ENCODE measurements at places on chromosomes 6 and 20. TPM values are rescaled to one million over a fixed set of nuclear protein-coding genes. Genes with fewer than 3 reads are reported as not detected.

DNA sequence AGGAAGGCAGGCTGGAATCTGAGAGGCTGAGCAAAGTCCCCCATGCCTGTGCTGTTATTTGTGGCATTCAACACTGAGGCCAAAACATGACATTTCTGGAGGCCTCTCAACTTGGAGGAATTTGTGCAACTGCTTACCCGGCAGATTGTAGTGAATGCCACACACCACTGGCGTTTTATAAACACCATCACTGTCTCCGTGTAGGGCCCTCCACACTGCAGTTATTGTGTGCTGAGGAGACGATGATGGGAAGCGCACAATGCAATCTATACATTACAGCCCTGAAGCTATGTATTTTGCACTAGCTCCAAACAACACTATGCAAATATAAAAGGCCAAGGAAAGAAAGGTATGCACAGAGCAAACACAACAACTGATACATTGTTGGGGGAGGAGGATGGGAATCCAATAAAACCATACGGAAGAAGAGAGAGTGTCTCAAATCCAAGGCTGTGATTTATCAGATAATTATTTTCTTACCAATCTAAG lies 106.5 kb downstream of the SMLR1 start:
- no peaks in the 10 kb centered on the region for H3K4me1 ChIP-seq
- DNase-seq: no peak
- H3K36me3 ChIP-seq: no peaks in the 10 kb centered on the region
- H3K27me3 ChIP-seq: no peaks in the 10 kb centered on the region
- H3K4me3 ChIP-seq: no peak overlapping the region
- H3K27ac ChIP-seq: no peak overlapping the region

DNA sequence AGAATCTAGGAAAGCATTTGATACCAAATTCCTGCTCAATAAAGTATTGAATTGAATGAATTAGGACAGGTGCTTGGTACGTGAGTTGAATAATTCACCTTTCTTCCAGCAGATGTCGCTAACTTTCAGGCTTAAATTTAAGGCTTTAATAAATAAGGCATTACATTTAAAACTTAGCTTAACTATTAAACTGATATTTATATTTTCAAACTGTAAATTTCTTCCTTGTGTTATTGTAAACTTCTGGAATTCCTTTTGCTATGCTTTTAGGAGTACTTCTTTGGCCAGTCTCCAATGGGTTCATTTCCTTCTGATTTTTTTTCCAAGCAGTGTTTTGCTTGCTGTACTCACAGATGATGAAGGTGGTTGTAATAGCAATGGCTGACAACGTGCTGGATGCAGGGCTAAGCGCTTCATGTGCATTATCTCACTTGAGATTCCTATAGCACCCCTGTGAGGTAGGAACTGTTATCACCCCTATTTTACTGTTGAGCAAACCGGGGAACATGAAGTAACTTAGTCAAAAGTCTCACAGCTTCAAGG lies 71.3 kb upstream of the SLC2A12 start:
- no peaks in the 10 kb centered on the region for H3K4me1 ChIP-seq
- no peak overlapping the region for H3K27ac ChIP-seq
- no peak overlapping the region for H3K4me3 ChIP-seq
- no peaks in the 10 kb centered on the region for H3K36me3 ChIP-seq

DNA sequence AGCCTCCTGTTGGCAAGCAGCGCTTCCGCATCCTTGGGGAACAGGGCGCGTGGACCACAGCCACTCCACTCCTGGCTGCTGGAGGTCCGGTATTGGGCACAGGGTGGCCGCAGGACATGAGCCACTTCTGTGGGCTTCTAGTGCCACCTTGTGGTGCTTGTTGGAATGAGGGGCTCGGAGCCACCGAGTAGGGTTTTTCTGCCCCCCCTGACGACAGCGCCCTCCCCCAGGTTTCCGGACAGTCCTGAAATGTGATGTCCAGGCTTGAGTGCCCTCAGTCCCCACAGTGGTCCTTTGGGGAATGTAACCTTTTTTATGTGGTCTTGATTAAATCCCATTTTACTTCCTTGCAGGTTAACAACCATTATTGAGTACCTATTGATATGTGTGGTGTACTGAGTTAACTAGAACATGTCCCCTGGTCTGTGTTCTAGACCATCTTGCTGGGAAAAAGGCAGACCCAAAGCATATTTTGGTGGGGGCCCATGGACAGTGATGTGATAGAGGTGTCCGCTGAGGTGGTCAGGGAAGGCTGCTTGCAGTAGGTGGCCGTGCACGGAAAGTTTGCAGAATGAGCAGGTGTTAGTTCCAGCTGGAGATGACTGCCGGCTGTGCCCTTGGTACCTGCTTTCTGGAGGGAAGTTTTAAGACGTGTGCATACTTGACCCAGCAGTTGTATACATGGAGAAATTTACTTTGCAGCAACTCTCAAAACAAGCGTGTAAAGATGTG lies 70.0 kb downstream of the PTPN1 start:
- no peaks in the 10 kb centered on the region for H3K27me3 ChIP-seq
- no peak overlapping the region for H3K27ac ChIP-seq
- H3K4me3 ChIP-seq: no peak overlapping the region
- peaks cover 12% of the 10 kb centered on the region for H3K4me1 ChIP-seq

DNA sequence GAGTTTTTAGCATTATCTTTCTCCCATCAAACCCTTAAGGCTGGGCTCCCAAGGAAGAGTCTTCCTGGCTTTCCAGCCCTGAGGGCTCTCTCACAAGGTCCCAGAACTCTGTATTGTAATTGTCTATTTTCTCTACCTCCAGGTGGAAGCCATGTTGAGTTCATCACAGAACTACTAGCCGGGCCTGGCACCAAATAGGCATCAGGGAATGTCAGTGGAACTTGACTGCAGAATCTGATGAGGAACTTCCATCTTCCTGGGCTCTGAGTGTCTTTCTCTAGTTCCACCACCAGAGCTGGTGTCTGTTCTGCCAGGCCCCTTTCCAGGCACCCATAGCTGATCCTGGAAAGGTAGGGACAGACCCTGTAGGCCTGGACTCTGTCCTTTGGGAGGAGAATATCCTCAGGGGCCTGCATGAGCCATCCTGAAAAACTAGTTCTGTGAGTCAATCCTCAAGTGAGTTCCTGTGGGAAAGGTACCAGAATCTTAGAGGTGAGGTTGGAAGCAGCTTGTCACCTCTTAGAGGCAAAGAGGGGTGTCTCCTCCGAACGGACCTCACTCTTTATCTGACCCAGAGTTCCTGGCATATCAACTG lies 11.1 kb upstream of the TOP1 start:
- H3K27ac ChIP-seq: no peak overlapping the region
- H3K36me3 ChIP-seq: no peaks in the 10 kb centered on the region
- no peak overlapping the region for H3K4me3 ChIP-seq
- H3K27me3 ChIP-seq: peaks cover 2% of the 10 kb centered on the region
- DNase-seq: no peak

DNA sequence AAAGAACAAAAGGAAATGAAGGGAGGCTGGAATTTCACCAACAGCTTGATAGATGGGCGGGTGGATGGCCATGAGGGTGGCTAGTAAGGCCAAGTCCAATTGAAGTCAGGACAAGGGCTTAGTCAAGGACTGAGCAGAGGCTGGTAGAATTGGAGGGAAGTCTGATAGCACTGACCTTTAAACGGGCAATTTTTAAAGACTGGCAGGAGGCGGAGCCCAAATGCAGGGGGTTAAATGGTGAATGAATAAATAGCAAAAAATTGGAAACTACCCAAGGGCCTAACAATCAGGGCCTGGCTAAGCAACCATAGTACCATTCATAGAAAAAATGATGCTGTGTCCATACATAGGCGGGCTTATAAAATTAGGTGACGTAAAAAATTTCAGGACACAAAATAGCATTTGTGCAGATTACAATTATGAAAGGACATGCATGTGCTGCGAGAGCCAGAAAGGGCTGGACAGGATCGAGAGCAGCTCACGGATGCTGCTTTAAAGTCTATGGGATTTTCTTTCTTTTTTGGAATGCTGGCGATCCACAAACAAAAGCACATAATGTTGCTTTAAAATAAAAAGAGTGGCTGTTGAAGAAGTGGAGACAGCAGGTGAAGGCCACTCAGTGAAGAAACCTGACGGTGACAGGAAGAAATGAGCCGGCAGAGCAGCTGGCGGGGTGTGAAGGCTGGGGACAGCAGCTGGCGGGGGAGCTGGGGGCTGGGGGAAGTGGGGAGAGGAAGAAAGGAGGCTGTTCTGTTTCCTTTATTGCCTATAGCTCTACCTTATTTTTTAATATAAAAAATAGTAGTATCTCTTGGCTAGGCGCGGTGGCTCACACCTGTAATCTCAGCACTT lies 42.8 kb upstream of the TAF8 start:
- no peak for DNase-seq
- H3K4me3 ChIP-seq: peak overlapping the region; percentile 32
- H3K36me3 ChIP-seq: no peaks in the 10 kb centered on the region
- peaks cover 41% of the 10 kb centered on the region for H3K4me1 ChIP-seq
- no peaks in the 10 kb centered on the region for H3K27me3 ChIP-seq

- DNase-seq: no peak
- peaks cover 16% of the 10 kb centered on the region for H3K36me3 ChIP-seq
- H3K27ac ChIP-seq: peak overlapping the region; percentile 40
- H3K27me3 ChIP-seq: no peaks in the 10 kb centered on the region
- H3K4me1 ChIP-seq: peaks cover 17% of the 10 kb centered on the region
Measured at GRCh38 chr20:2141600-2142575, 40.3 kb downstream of the STK35 start.

DNA sequence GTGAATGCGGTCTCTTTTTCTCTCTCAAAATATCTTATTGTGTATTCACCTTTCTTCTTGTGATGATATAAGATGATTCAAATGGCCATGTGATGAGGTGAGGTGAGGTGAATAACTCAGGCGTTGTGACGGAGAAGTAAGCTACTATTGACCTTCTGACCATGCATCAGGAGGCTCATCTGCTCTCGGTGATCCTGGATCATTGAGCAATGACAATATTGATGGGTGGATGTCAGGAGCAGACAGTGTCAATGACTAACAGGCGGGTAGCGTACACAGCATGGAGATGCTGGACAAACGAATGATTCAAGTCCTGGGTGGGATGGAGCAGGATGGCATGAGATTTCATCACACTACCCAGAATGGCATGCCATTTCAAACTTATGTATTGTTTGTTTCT lies 119.6 kb downstream of the PXDC1 start:
- no peak overlapping the region for H3K27ac ChIP-seq
- DNase-seq: no peak
- H3K4me1 ChIP-seq: no peaks in the 10 kb centered on the region
- H3K36me3 ChIP-seq: no peaks in the 10 kb centered on the region
- H3K4me3 ChIP-seq: no peak overlapping the region

DNA sequence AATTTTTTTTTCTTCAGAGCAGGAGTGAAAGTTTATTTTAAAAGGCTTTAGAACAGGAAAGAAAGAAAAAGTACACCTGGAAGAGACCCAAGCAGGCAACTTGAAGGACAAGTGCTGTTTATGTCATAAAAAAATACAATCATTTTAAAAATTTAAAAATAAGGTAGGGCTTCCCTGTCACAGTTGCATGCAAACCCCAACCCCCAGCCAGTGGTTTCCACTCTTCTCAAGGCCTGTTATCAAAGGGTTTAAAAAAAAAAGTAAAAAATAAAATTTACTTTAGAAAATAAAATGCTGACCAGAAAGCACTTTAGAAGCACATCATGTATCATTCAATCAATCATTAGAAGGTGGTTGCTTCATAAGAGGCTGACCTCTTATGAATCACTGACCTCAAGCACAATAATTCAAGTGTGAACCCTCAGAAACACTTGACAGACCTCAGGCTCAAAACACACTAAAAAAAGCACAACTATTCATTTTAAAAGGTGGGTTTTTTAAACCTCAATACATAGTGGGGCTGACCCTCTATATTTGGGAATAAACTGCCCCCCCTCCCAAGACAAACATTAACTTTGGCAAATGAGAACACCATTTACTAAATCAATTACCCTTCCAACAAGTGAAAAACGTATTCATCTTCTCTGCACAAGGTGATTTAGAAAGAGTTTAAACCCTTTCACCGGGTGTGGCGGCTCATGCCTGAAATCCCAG lies 15.6 kb downstream of the ILRUN start:
- H3K27ac ChIP-seq: no peak overlapping the region
- peaks cover 11% of the 10 kb centered on the region for H3K4me1 ChIP-seq
- no peaks in the 10 kb centered on the region for H3K27me3 ChIP-seq
- no peak for DNase-seq
- peaks cover 3% of the 10 kb centered on the region for H3K36me3 ChIP-seq
- no peak overlapping the region for H3K4me3 ChIP-seq

GRCh38 chr6:98894810-98895209 lies 52.9 kb downstream of the FBXL4 start:
- DNase-seq: no peak
- no peaks in the 10 kb centered on the region for H3K27me3 ChIP-seq
- H3K4me1 ChIP-seq: peaks cover 5% of the 10 kb centered on the region
- H3K36me3 ChIP-seq: peaks cover 34% of the 10 kb centered on the region
- H3K4me3 ChIP-seq: no peak overlapping the region

DNA sequence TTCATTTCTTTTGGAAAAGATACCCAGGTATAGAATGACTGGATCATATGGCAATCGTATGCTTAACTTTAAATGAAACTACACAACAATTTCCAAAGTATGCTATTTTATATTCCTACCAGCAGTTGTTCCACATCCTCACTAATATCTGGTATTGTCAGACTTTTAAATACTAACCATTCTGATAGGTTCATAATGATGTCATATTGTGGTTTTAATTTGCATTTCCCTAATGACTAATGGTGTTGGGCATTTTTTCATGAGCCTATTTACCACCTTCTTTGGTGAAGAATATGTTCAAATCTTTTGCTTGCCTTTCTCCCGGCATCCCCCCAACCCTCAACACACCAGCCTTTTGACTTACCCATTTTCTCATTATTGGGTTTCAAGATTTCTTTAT lies 96.2 kb upstream of the HMGN3 start:
- no peak overlapping the region for H3K4me3 ChIP-seq
- H3K36me3 ChIP-seq: no peaks in the 10 kb centered on the region
- no peak overlapping the region for H3K27ac ChIP-seq

DNA sequence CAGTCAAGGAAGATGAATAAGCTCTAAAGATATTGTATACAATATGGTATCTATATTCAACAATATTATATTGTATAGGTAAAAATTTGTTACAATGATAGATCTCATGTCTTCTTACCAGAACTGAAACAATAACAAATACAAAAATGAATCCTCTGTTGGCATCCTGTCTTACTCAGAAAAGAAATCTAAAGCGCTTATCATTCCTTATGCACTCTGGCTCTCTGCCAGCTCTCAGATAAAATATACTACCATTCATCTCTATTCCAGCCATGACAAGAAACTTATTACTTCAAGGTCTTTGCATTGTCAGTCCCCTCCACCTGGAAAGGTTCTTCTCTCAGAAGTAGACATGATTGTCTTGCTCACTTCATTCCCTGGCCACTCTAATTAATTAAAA lies 138.6 kb downstream of the THEMIS start:
- no peak overlapping the region for H3K4me3 ChIP-seq
- H3K27me3 ChIP-seq: no peaks in the 10 kb centered on the region
- peaks cover 17% of the 10 kb centered on the region for H3K36me3 ChIP-seq

GRCh38 chr6:109165392-109165974 lies 70.2 kb downstream of the CEP57L1 start:
- peaks cover 13% of the 10 kb centered on the region for H3K36me3 ChIP-seq
- no peaks in the 10 kb centered on the region for H3K27me3 ChIP-seq
- no peak overlapping the region for H3K4me3 ChIP-seq
- no peak overlapping the region for H3K27ac ChIP-seq
- no peak for DNase-seq

GRCh38 chr20:58504566-58504965 lies 10.6 kb downstream of the APCDD1L start:
- H3K4me1 ChIP-seq: no peaks in the 10 kb centered on the region
- no peaks in the 10 kb centered on the region for H3K27me3 ChIP-seq
- DNase-seq: no peak
- H3K27ac ChIP-seq: no peak overlapping the region
- no peaks in the 10 kb centered on the region for H3K36me3 ChIP-seq

HLA-DRB1 gene
- total RNA-seq: 27.2 TPM

IL20RA gene
- not detected for total RNA-seq

HSPA1A gene
- total RNA-seq: 112 TPM

MACROD2 gene
- not detected for total RNA-seq

PTCHD4 gene
- total RNA-seq: not detected

ALDH5A1 gene
- total RNA-seq: 11.4 TPM

Data from activated T-helper 2 cell treated with anti-CD3 and anti-CD28 coated beads, Interferon-gamma antibody, Interleukin-2, Interleukin-4, amounts not matched to agents 10 μg/mL and 5 μg/mL and 100 μg/mL, durations not matched to agents 14 hours and 24 hours and 36 hours (primary cell).